WTC11 (cell line): ENCODE measurements at places on chromosomes 5 and 9.
A peak's percentile ranks its signal among the peaks of the same experiment; 100 is the strongest.

GRCh38 chr5:168607946-168608345, 28.8 kb upstream of the PANK3 start:
- no peak for DNase-seq

- no peak for DNase-seq
Observed at GRCh38 chr5:176652136-176652535, 4.9 kb downstream of the TSPAN17 start.

- peak; percentile 78 for DNase-seq
Observed at GRCh38 chr5:142235050-142235797, 89.6 kb downstream of the SPRY4 start.

- DNase-seq, result no peak
Observed at GRCh38 chr9:20693068-20693467, 9.0 kb downstream of the FOCAD start.

DNA sequence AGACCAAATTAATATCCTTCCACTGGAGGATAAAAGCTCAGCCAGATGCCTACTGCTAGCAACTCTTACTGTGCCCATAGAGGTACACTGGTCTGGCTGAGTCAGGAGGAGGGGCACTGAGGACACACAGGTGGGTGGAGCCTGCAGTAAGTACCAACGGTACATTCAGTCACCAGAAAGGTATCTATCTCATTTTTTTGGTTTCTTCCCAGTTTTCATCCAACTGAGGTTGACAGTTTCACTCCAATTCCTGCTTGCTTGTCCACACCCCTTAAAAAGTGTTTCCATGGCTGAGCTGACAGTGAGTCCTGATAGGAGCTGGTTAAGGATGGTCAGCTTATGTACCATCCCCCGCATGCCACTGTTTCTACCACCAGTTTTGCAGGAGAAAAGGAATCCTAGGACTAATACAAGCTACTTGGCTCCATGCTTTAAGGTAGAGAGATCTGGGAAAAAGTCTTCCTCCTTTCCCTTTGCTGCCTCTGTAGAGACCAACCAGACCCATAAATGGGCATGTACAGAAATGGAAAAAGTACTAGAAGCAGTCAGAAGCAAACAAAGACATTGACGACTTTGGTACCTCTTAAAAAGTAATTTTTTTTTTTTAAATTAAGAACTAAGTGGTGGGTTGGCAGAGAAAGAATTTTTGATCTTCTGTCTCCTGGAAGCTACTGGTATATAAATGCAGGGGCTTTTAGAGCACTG, 3.2 kb downstream of the ELL2 start:
- no peak for DNase-seq

GRCh38 chr9:13395156-13395555, 115.7 kb upstream of the MPDZ start:
- DNase-seq, result no peak

DNA sequence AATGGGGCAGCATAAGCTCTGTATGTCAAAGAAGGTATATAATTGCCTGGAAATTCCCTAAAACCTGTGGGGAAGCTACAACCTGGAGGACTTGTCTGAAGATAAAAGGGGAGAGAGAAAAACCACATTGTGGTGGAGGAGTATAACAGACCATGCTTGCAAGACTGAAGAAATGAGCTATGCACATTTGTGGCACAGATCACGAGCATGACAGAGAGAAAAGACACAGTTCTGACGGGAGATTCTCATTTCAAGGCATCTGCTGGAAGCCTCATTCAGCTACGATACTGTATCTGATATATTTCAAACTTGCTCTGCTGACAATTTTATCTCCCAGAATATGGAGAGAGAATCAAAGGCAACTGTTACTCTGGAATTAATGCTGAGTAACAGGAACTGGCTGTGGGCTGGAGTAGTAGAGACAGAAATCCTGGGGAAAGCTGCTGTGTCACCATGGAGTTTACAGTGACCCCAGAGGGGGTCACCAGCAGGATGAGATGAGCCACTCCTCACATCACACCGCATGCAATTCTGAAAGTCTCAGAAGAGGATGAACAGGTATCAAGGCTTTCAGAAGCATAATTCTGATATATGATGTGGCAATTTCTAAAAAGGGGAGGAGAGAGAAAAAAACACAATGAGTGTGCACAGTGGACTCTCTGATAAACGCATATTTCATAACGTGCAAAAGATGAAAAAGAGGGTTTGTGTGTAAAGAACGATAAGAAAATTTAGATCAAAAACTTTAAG, 528.8 kb downstream of the IRX1 start:
- DNase-seq, result no peak

- DNase-seq, result no peak
Observed at GRCh38 chr9:90025816-90026215, 421.0 kb downstream of the GADD45G start.

- DNase-seq, result no peak
Observed at GRCh38 chr5:61279725-61280124, 52.3 kb upstream of the ZSWIM6 start.

- no peak for DNase-seq
Observed at GRCh38 chr5:91170266-91170665, 212.9 kb downstream of the ARRDC3 start.

DNA sequence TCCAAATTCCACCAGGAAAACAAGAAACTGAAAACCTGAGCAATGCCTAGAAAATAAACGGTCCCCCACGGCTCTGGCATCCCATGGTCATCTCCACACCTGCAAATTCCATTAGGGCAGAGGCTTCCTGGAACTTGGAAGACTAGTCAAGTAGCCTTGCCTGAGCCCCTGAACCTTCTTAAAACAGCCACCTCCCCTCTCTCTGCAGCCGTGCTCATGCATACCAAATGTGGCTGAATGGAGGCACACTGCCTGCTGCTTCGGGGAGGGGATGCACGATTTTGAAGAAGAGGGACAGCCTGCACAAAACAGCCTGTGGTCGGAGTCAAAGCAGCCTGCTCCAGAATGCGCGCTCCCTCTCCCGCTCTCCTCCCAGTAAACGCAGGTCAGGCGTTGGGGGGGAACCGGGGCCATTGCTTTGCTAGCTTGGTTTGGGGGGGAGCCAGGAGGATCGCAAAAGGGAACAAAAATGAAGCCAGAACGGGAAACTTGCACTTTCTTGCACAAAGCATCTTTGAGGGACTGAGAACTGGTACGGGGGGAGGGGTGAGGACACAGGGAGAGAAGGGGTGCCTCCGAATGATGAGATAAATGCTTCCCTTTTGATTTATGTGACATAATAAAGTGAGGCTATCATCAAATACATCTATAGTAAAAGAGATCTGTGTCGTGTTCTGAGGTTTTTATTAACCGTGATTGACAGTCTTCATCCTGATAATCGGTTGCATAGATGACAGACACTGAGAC, at the start of gene TRPM3:
Gene TRPM3 (minus strand): TSS at position 347 of the 747 bp plus-strand sequence. CDS start 267 bp downstream, at position 80.
- DNase-seq, result peak; percentile 62

GRCh38 chr5:93381057-93381456, 200.0 kb downstream of the NR2F1-AS1 start:
- DNase-seq, result no peak

- DNase-seq, result no peak
Observed at GRCh38 chr9:33445389-33446239, 1.8 kb downstream of the AQP3 start.

DNA sequence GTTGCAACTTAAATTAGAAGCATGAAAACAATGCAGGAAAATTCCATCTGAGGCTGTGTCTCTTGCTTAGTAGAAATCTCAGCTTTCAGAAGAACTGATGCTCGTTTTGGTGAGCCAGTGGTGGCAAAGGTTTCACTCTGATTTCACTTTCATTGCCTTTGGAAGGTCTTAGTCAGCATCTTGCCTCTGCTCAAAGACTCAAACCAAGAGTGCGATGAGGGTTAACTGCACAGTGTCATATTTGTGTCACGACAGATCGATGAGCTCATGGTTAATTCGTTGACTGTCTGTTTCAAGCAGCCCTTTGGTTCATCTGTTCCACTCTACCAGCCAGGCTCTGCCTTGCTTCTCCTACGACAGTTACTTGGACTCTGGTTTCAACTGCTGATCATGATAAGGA, 331.3 kb upstream of the KIF2A start:
- no peak for DNase-seq

- DNase-seq, result no peak
Observed at GRCh38 chr5:37940931-37941623, 101.2 kb upstream of the GDNF start.

DNA sequence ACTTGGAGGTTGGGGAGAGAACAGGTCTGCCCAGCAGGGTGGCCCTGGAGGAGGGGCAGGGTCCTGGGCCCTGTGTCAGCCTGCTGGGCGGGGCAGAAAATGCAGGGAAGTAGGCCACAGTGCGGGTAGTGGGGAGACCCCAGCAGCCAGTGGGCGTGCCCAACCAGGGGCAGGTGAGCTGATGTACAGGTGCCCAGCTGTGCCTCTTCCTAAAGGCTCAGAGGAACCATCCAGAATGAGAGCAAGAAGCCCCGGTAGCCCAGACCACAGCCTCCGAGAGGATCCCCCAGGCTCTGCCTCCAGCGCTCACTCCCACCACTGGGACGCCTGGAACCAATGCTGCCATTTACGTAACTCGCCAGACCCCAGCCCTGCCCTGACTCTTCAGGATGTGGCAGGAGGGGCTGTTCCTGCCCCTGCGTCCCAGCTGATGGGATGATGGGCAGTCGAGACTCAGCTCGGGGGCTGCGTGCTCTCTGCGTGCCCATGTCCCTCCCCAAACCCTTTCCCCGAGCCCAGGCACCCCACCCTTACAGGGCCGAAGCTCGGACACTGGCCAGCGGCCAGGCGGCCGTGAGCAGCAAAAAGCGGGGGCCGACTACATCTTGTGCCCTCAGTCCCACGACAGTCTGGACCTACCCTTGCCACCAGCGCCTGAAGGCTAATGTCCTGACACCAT, 17.9 kb upstream of the QRFP start:
- no peak for DNase-seq

DNA sequence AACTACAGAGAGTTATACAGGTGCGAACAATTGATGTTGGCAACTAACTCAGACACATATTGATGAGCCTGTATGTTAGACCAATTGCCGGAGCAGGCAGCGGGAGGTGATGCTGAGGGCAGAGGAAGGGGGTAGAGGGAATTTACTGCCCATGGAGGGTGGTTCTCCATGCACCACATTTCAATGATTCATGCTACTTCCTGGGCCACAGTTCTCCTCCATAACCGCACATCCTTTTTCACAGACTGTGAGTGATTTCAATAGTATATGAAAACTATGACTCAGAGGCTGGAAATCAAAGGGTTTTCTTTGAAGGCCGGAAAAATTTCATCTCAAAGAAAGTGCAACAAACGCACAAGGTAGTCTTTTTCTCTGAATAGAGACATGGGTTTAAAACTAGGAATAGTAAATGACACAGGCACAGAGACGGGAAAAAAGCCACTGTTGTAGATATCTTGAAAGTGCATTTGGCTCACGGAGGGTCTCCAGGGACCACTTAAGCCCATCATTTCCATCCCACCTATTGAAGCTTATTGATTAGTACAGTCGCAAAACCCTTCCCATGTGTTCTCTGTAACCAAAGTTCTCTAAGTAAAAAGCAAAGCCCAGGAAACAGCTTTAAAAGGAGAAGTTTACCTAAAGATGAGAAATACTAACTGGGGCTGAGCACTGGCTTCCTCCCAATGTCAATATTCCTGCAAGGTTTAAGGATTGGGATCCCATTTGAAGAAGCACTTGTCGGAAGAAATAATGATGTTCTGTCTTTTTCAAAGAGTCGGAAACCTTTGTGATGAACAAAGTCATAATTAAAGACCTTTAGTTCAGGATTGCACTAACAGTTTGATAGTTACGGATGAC, 28.0 kb upstream of the ADAM19 start:
- DNase-seq, result no peak

DNA sequence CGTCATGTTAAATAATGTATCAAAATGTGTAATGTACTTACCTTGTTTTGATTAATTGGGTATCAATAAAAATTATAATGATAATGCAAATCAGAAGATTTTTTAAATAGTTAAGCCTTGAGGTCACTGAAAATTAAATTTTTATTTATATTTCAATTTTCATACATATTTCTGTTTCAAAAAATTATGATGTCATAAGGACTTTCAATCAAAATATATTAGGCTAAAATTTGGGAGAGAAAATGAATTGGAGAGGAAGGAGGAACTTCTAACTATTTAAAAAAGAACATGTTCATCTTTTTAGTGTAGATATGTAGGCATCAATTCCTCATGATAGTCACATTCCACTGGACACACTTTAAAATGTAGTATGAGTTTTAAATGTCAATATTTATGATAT, 29.1 kb upstream of the ERAP1 start:
- no peak for DNase-seq

- DNase-seq, result peak; percentile 29
Observed at GRCh38 chr9:123996731-123997421, 14.7 kb upstream of the LHX2 start.

GRCh38 chr5:139523635-139524445, 37.3 kb upstream of the UBE2D2 start:
- peak; percentile 71 for DNase-seq

DNA sequence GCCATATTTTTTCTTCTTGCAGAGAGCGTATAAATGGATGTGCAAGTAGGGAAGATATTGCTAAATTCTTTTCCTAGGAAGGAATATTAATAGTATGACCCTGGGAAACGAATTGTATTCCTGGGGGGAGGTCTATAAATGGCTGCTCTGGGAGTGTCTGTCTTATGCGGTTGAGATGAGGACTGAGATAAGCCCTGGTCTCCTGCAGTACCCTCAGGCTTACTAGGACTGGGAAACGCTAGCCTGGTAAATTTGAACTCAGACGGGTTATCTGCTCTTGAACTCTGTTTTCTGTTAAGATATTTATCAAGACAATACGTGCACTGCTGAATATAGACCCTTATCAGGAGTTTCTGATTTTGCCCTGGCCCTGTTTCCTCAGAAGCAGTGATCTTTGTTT, 1126.4 kb upstream of the C9orf72 start:
- no peak for DNase-seq

DNA sequence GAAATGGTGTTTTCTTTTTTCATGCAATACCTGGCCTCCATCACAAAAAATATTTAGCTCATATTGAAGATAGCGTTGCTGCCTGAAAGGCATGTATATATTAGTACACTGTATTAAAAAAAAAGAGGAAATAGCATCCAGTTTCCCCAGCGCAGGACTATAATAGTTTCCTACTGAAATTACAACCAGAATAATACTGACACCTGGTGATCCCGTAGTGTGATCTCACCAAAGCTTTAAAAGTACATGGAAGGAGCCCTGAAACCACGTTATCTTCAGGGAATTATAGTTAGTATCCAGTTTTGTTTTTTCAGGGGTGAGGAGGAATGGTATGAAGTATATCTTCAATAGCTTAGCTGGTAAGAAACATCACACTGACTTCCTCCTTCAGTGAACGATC, 264.9 kb downstream of the CD180 start:
- DNase-seq, result no peak

DNA sequence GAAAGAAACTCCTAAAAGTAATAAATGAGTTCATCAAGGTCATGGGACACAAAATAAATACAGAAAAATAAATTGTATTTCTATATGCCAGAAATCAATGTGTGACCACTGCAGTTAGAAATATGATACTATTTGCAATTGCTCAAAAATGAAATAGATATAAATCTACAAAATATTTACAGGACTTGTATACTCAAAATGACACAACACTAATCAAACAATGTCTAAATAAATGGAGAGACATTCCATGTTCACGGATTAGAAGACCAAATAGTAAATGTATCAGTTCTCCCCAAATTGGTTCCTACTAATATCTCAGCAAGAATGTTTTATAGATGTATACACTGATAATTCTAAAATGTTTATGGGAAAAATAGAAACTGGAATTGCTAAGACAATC, 345.3 kb downstream of the NR2F1-AS1 start:
- no peak for DNase-seq

GRCh38 chr9:98583417-98583816, 125.3 kb downstream of the GABBR2 start:
- no peak for DNase-seq
